Retinal pigment epithelial cell (primary cell): ENCODE measurements at places on chromosomes 4 and X.

- no peak for DNase-seq
Observed at GRCh38 chr4:86908251-86908657, 16.0 kb upstream of the C4orf36 start.

- DNase-seq: no peak
Observed at GRCh38 chr4:47814618-47815295, 23.1 kb downstream of the CORIN start.

GRCh38 chrX:45959567-45959966, 585.7 kb downstream of the ZNF674 start:
- DNase-seq: no peak

DNA sequence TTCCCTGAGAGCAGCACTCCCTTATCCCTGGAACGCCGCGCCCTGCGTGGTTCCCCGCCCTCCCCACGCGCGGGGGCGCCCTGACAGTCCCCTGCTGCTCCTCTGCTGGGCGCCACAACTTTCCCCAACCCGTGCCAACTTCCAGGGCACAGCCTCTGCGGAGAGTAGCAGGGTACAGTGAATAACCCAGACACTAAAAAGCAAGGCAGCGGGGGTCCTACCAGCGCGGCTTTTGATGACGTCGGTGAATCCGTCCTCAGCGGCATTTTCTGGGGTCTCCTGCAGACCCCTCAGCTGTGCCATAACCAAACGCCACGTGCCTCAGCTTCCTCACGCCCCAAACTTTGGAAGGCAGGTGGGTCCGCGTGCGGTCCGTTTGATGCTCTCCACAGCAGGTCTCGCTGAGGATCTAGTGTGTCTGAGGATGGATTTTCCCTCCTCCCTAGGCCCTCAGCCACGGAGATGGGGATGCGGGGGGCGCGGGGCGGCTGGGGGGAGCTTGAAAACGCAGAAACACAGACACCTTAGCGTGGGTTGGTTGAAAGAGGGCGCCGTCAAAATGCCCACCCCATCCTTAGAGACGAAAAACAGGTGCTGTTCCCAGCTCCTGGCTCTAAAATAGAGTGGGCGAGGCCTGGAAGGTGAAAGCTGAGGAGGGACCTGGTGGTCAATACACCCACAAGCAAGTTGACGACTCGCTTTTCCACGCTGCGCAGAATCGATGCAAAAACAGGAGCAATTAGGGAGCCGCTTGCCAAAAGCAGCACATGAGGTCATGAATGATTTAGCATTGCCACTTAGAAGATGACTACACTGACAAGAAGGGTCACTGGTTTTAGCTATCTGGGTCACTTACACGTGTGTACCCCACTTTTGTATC, 405.6 kb downstream of the FAM47A start:
- no peak for DNase-seq

GRCh38 chr4:1499465-1499864, 93.2 kb upstream of the NKX1-1 start:
- no peak for DNase-seq

- peak; percentile 76 for DNase-seq
Observed at GRCh38 chr4:139740531-139741041, 75.0 kb downstream of the MGST2 start.

- DNase-seq: no peak
Observed at GRCh38 chr4:176919631-176920030, 126.9 kb upstream of the VEGFC start.

DNA sequence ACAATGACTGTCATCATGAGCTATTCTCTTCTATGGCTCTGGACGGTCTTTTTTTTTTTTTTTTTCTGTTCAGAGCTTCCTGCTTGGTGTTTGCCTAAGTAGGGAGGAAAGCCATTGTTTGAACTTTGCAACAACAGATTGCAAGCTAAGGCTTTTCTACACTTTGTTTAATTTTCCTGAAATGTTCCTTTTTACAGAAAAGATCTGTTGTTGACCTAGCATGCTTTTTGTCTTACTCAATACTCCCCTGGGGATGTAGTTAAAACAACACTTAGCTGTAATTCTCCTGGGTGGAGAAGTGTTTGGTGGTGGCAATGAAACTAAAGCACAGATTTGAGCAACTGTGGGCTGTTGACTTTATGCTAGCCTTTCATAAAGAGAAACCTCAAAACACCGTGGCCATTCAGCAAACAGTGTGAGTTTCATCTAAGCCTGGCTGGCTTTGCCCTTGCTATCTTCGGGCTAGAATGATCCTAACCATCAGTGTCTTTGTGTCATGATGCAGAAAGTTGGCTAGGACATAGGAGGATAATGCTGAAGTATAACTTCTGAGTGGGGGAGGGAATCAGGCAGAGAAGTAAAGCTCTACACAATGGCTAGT, 110.5 kb downstream of the ANXA3 start:
- DNase-seq: no peak

GRCh38 chrX:97096385-97096784, 212.7 kb downstream of the RPA4 start:
- no peak for DNase-seq

- DNase-seq: no peak
Observed at GRCh38 chr4:152729466-152729865, 49.7 kb upstream of the TMEM154 start.

DNA sequence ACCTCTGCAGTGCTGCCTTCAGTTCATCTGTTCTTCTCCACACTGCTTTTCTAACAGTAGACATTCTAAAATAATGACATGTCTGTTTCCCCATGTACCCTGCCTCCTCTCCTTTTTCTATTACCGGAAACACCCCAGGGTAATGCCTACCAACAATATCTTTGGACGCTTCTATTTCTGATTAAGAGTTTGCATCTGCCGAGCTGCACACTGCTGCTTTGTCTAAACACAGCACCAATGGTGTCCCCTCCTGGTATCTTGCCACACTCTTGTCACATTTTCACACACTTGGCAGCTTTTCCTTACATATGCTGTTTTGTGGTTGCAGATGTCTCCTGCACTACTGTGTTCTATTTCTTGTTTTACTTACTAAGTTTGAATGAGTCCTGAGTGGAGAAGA, 288.8 kb downstream of the GRIA2 start:
- no peak for DNase-seq

DNA sequence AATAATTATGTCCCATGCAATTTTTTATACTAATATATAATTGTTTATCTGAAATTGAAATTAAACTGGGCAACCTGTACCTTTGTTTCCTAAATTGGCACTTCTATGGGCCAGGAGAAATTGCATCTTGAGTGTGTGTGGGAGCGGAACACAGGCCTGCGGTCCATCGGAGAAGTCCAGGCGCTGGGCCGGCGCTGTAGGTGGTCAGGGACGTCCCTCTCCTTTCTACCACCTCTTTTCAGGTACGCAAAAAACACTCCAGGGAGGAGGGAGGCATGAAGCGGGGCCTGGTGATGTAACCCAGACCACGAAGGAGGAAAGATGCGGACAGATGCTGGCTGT, 717 bp downstream of the MGAT4D start:
- no peak for DNase-seq

- DNase-seq: no peak
Observed at GRCh38 chrX:16300831-16301230, 133.6 kb downstream of the MAGEB17 start.

GRCh38 chr4:75525910-75526309, 11.6 kb downstream of the THAP6 start:
- DNase-seq: no peak

DNA sequence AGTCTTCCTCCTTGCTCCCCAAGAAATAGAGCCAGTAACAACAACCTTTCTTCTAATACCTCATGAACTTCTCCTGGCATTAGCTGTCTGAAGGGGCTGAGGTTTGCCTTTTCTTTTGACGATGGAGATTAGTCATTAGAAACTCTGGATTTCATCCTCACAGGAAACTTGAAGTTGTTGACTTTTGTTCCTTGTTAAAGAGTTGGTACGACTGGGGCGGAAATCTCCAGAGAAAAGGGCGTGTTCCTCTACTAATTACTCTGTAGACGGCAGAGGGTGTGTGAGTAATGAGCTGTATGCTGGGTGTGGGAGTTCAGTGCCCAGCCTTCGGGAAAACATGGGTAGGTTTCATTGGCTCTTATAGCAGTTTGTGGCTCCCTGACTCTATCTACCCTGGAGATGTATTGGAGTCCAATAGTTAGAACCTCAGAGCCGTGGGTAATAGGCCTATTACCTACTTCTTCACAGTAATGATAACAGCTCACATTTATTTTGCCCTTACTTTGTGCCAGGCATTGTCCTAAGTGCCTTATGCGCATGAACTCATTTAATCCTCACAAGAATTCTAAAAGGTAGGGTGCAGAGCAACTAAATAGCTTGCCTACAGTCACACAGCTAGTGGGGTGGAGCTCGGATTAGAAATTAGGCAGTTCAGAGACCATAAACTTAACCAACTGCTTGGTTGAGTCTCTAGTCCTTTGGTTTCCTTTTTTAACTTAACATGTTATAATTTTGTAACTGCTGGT, 23.4 kb downstream of the TMEM164 start:
- peak; percentile 90 for DNase-seq

DNA sequence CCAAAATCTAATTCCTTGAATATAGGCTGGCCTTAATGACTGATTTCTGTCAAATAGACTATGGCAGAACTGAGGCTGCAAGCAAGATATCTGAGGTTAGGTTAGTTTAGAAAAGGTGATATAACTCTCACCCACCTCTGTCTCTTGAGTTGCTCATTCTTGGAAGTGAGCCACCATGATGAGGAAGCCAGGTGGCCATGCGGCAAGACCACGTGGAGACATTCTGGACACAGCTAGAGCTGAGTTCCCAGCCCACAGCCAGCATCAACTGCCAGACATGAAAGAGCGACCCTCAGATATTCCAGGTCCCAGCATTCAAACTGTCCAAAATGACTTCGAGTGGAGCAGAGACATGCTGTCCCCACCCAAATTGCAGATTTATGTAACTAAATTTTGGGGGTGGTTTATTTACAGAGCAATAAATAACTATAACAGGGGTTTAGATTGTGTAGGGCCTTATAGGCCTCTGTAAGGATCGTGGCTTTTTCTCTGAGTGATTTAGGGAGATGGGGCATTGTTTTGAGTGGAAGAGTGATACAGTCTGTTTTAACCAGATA, 33.7 kb downstream of the USP53 start:
- no peak for DNase-seq

GRCh38 chrX:69028006-69028760, 137.1 kb downstream of the PJA1 start:
- DNase-seq: no peak
